ENCODE measurements at places on chromosomes 5 and 9.

DNA sequence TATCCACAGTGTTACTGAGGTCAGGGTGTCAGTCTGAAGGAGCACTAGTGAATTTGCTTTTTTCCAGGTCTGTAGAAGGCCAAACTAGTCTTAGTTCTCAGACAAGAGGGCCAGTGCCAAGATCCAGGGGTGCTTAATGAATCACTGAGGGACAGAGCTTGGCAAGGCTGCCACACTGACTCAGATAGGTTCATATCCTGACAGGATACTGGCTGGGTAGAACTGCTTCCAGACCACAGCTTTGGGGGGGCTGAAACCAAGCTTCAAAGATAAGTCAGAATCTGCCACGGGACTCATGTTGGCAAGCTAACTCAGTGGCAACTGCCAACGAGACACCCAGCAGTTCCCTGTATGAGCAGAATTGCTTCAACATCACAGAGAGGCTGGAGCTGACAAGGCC is 1125.4 kb downstream of the EFNA5 start:
- no peak for DNase-seq

- DNase-seq: no peak
Observed at GRCh38 chr5:75753182-75753581, 35.9 kb upstream of the POC5 start.

DNA sequence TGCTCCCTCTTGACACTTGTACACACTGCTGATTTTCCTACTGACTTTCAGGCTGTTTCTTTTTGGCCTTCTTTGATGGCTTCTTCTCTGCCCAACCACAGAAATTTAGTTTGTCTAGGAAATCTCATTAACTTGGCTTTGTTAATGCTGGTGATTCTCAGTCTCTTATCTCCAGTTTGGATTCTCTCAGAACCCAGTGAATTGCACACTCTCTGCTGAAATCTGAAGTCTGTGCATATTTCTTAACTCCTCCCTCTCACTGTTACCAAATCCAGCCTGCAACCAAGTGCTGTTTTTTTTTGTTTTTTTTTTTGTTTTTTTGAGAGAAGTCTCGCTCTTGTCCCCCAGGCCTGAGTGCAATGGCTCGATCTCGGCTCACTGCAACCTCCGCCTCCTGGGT is 117.2 kb downstream of the CDC42SE2 start:
- DNase-seq: no peak

- no peak for DNase-seq
Observed at GRCh38 chr5:66134407-66134861, 9.7 kb upstream of the SREK1 start.

DNA sequence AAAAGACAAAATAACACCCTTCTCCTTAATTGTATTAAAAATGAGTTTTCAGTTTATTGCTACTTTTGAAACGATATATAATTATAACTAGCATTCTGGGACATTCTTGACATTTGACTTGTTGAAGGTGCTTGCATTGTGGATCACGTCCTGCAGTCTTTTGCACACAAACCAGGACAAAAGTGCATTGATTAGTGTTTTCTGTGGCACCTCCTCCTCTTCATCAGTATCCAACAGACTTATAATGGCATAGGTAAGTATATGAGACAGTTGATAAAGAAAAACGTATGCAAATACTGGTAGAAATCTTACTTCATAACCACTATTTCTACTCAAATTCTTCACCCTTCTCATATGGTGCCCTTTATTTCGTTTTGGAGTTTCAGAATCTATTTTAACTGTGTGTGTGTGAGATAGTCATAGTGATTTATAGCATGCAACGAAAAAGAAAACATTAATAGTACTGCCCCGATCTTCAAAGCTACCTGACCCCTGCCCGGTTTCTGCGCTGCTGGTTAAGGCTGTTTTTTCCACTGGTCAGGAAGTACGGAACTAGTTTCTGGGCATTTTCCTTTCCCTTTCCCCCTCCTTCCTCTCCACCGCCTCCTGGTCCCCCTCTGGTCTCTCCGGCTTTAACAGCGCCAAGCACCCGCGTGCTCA is 639 bp upstream of the RASA1 start:
- no peak for DNase-seq

DNA sequence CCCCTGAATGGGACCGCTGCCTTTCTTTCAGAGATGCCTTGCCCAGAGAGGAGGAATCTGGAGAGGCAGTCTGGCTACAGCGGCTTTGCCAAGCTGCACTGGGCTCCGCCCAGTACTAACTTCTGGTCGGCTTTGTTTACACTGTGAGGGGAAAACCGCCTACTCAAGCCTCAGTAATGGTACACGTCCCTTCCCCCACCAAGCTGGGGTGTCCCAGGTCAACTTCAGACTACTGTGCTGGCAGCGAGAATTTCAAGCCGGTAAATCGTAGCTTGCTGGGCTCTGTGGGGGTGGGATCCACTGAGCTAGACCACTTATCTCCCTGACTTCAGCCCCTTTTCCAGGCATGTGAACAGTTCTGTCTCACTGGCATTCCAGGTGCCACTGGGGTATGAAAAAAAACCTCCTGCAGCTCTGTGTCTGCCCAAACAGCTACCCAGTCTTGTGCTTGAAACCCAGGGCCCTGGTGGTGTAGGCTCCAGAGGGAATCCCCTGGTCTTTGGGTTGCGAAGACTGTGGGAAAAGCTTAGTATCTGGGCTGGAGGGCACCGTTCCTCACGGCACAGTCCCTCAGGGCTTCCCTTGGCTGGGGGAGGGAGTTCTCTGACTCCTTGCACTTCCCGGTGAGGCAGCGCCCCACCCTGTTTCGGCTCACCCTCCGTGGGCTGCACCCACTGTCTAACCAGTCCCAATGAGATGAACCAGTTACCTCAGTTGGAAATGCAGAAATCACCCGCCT is 171.2 kb downstream of the CWC27 start:
- no peak for DNase-seq

DNA sequence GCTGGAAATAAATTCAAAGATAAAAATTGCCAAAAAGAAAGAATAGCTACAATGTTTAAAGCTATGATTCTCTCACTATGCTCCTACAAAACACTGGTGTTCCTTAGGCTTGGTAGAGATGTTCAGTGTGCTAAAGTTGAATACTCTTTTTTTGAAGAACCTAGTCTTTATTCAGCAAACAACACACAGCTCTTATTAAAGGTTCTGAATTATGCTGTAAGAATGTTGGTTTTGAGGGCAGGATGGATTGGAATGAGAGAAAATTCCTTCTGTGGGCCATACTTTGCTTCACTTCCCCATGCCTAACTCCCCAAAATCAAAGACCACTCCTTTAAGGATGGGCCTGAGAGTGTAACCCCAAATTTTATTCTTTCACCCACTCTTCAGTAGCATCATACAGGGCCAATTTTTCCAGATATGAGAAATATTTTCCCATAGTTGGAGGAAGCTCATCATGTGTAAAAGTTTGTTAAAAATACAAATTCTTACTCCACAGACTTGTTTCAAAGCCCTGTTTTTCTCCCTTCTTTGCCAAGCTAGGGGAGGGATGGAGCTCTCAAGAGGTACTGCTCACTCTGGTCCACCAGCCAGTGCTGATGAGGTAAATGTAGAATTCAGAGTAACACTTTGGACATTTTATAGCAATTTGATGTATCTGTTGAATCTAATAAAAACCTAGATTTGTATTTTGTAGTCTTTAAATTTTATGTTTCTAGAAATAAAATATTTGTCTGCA is 99.3 kb downstream of the GDNF start:
- no peak for DNase-seq

DNA sequence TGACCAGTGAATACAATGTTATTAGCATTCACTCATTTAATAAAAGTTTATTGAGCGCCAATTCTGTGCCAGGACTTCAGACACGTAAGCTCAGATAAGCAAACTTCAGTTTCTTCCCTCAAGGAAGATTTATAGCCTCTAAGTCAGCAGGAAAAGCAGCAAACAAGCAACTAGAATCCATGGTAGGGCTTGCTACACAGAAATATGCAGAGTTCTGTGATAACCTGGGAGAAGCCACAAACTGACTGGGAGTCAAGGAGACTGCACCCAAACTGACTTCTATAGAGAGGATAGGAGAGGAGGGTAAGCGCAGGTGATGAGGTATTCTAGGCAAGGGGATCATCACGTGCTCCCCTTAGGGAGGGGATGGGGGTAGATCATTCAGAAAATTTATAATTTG is 1.4 kb upstream of the OGN start:
- no peak for DNase-seq

DNA sequence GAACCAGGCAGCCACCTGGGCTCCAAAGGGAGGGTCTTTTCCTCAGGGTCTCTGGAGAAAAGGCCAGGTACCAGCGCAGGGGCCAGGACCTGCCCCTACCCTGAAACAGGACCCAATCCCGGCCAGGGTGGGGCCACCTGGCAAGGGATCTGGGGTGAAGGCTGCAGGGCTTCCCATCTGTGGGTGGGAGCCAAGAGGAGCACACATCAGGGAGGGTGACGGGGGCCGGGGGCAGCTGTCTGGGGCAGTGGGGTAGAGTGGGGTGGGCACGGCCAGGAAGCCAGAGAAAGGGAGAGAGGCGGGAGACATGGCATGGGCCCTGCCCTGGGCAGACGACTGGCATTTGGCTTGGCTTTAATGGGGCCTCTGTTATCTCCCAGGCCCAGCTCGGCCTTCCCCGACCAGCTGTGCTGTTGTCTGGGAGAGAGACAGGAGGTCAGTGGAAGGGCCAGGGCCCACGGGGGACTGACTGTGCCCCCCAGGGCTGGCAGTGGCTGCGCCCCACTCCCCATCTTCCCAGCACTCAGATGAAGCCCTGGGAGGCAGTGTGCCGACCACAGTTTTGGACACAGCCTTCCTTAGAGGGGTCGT is 57.2 kb upstream of the RNF130 start:
- DNase-seq: no peak
